ENCODE measurements at places on chromosomes 2 and 18.
A peak's percentile ranks its signal among the peaks of the same experiment; 100 is the strongest.

DNA sequence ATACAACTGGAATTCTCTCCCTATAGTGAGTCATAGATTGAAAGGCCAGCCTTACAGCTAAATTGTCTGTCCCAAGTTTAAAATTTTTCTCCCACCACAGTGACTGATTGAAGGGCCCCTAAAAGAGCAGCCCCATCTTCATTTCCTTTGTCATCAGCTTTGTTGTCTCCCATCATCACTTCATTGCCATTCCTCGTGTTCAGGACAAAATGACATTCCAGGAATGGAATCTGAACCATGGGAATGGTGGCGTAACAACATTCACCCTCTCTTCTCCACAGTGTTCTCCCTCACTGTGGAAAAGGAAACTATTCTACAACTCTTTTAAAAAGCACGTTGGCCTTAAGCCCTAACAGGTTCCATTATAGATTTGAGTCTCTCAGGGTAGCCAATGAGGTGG is 52.1 kb downstream of the PSTPIP2 start:
- no peak for DNase-seq

GRCh38 chr18:32930695-32931301 is 158.0 kb upstream of the KLHL14 start:
- DNase-seq, result no peak

- no peak for DNase-seq
Observed at GRCh38 chr2:191907091-191907490, 60.2 kb upstream of the CAVIN2 start.

GRCh38 chr2:85971366-85971765 is 82.6 kb upstream of the ST3GAL5 start:
- DNase-seq, result no peak

GRCh38 chr18:808086-808485 is 4.0 kb downstream of the YES1 start:
- peak; percentile 73 for DNase-seq

DNA sequence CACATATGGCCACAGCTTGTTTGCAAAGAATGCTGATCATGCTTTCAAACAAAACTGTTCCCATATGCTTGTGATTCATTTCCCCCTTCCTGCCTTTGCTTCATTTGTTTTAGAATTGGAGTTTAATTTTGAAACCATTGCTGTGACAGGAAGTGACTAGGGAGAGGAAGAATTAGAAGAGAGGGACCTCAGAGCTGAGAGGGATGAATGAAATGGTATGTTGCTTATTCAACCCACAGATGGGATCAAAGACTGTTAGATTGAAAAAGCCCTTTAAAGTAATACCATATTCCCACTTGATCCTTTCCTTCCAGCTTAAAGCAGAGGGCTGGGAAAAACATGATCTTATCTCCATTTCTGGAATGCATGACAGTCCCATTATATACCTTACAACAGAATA is 106.2 kb upstream of the RNF152 start:
- DNase-seq, result no peak

- no peak for DNase-seq
Observed at GRCh38 chr18:61334491-61334850, 1.2 kb downstream of the CDH20 start.

DNA sequence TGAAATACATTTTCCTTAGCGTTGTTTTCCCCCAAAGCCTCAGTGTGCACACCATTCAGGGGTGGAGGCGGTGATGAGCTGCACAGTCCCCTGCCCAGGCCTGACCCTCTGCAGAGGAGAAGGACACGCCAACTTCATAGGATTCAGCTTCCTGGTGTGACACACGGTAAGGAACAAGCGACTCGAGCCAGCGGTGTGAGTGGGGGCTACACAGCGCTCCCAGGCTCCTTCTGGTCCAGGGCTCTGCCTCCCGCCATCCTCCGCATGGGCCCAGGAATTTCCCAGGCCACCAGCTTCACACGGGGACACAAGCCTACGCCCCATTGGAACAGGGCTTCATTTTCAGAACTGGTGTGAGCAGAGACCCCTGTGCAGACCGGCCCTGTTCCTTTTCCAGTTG is 272.1 kb downstream of the HDAC4 start:
- no peak for DNase-seq

DNA sequence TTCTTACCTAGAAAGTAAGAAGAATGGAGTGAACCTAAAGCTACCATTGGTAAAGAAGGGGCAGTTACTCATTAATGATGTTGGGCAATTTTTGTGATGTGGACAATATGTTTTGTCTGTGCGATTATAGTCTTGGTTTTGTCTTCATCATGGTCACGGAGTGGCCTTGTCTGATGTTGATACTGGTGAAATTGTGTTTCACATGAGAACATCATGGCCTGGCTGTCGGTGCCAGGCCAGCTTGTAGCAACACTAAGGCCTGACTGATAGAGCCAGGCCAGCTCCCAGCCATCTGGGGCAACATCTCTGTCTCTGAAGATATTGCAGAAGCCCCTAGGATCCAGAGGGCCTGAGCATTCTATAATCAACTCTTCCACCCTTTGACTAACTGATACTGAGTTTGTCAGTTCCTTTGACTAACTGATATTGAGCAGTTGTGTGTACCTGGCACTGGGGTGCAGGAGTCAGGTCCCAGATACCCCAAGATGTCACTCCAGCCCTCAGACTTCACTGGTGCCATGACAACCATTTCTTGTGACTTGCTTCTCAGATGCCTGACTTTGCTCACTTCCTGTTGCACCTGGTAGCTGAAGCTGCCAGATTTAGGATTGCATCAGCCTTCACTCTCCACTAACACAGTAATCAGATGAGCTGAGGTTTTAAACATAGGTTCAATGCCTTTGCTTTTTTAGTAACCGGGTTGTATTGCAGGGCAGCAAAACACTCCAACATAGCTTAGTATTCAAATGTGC is 62.5 kb downstream of the RPIA start:
- DNase-seq, result no peak

- DNase-seq, result no peak
Observed at GRCh38 chr18:73408469-73408868, 540.7 kb upstream of the NETO1 start.

GRCh38 chr2:171348056-171348455 is 85.7 kb downstream of the METTL8 start:
- DNase-seq, result no peak

DNA sequence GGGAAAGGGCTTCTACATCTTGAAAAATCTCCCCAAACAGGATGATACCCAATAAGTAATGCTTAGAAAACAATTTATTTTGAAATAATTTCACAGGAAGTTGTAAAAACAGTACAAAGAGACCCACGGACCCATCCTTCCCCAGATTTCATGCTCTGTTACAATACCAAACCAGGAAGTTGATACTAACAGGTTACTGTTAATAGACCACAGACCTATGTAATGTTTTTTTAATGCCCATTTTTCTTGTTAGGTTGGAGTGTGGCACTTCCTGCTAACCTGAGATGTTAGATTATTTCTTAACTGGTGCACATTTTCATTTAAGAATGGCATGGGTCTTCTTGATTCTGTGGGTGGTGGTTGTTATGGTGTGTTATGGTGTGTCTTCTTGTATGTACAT is 21.4 kb upstream of the MGAT5 start:
- DNase-seq, result no peak

- DNase-seq, result no peak
Observed at GRCh38 chr18:12839526-12840196, 44.4 kb downstream of the PTPN2 start.

DNA sequence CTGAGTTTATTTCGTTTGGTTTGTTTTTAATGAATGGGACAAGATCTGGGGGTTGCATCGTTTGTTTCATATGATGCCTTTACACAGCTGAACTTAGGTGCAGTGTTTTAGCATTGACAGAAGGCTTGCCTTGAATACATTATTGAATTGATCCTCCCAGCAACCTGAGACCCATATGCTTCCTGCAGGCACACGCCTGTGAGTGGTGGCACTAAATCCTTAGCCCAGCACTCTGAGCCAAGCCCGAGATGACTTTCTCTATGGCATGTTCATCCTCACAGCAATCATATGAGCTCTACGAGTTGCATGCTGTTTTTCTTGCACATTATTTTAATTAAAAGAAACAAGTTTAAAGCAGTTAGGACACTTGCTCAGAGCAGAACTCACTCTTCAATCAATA is 47.8 kb upstream of the AGAP1 start:
- no peak for DNase-seq

DNA sequence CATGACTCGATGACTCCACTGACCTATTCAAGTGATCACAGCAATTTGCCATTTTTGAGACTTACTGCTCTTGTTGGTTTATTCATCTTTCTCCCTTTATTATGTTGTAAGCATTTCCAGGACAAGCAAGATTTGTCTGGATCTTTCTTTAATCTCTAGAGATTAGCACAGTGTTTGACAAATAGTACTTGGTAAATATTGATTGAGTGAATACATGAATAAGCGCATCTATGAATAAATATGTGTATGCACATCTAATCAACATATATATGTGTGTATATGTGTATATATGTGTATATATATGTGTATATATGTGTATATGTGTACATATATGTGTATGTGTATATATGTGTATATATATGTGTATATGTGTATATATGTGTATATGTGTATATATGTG is 7.3 kb downstream of the TMX3 start:
- no peak for DNase-seq
